ENCODE measurements at places on chromosomes 7 and 10.

DNA sequence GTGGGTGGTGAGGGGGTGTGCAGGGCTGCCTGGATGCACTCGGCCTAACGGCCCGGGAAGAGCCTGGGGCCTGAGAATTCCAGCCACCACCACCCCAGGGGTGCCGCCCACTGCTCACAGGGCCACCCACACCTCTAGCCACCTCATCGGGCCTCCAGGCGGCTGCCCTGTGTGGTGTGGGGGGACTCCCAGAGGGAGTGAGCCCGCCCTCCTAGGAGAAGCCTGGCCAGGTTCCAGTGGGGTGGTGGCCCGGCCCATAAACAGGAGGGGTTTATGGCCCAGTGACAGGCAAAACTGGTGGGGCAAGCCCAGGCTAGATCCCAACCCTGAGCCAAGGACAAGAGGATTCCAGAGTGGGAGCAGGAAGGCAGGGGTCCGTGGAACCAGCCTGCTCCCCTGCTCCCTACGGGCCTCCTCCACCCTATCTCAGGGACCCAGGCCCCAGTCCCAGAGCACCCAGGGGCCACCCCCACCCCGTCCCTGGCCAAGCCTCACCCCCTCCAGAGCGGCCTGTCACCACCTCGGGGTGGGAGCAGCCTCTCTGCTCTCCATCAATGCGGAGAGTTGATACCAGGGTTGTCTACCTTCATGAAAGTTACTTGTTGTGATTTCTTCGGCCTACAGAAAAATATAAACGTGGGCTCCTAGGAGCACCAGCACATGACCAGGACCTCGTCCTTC lies 20.2 kb upstream of the PDGFA start:
- DNase-seq = no peak

DNA sequence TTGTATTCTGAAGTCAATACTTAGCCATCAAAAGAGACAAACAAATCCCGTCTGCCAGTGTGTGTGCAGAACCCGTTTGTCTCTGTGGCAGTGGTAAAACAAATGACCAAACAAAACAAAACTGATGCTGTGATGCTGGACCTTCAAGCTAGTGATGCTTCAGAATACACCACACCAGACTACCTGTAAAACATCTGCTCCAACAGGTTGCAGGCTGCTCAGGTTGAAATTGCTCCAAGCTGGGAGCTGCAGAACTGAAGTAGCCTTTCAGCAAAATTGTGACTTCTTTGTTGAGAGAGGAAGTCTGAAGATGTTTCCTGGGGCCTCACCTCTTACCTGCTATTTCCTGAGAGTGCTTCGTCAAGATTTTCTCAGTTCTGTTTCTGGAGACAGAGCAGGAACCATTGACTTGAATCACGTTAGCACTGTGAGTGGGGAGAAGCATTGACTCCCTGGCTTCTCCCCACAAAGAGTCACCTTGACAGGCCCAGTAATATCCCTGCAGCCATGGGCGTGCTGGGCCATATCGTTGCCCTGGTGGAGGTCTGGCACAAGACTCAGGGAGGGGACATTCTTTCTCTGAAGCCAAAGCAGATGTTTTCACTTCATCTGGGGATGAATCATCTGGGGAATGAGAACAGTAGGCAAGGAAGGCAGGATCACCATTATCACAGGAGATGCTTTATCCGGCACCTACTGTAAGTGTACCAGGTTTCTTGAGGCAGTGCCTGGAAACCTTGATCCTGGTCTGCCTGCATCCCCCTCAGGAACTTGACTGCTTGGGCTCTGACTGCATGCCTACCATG lies 80.2 kb downstream of the RBM20 start:
- no peak for DNase-seq

GRCh38 chr7:28698840-28699239 lies 259.3 kb downstream of the TRIL start:
- no peak for DNase-seq

DNA sequence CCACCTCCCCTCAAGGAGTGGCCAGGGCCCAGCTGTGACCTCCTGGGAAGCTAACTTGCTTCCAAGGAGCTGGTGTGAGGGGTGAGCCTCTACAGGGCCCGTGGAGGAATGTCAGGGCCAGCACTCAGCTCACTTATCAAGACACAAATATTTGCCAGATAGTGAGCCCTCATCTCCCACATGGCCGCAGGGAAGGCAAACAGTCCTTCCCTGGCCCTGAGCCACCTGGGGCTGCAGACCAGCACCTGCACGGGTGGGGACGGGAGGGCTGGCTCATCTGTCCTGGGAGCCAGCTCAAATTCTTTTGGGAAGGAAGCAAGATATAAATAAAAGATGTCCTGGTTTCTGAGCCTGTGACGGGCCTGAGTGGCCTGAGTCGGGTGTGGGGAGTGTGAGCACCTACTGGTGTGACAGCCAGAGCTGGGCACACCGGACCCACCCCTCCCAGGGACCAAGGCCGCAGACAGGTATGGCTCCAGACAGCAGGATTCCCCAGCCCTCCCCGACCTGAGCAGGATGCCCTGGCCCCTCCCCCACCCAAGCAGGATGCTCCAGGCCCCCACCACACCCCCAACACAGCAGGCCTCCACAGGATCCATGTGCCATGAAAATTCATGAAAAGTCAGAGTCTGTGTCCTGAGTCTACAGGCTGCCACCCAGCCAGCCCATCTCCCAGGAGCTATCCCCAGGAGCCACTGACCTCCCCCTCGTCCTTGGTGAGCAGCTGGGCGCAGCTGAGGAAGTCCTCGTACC lies 148.0 kb downstream of the MAPK8 start:
- no peak for DNase-seq

GRCh38 chr7:37128327-37129034 lies 320.2 kb downstream of the ELMO1 start:
- no peak for DNase-seq

- DNase-seq = no peak
Measured at GRCh38 chr10:129759214-129760002, 204.7 kb downstream of the EBF3 start.

GRCh38 chr10:79192677-79193003 lies 123.9 kb downstream of the ZMIZ1 start:
- no peak for DNase-seq

- DNase-seq = no peak
Measured at GRCh38 chr7:146700015-146700560, 583.5 kb downstream of the CNTNAP2 start.

DNA sequence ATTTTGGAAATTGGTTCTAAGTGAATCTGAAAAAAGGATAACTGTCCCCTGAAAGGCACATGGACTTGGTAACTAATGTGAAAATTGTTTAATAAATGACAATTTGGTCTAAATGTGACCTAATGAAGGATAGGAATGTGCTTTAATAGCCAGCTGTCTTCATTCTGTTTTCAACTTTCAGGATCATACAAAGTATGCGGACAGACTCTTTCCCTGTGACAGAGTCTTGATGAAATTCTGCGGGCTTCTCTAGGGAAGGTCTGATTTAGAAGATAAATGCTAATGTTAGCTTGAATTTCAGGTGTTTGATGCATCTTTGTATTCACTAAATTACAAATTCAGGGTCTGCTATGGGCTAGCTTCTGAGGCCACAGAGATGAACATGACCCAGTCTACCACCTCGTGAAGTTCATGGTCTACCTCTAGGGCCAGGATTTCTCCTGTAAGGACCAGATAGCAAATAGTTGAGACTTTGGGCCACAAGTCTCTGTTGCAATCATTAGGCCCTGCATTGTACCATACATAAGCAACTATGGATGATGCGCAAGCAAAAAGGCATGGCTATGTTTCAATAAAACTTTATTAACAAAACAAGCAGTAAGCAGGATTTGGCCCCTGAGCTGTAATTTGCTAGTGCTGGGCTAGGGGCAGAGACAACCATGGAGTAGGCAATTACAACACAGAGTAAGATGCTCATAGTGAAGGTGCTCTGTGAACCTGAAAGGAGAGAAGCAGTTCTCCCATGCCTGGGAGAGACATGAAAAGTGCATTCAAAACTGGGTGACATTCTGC lies 368.6 kb downstream of the INHBA start:
- DNase-seq = no peak

DNA sequence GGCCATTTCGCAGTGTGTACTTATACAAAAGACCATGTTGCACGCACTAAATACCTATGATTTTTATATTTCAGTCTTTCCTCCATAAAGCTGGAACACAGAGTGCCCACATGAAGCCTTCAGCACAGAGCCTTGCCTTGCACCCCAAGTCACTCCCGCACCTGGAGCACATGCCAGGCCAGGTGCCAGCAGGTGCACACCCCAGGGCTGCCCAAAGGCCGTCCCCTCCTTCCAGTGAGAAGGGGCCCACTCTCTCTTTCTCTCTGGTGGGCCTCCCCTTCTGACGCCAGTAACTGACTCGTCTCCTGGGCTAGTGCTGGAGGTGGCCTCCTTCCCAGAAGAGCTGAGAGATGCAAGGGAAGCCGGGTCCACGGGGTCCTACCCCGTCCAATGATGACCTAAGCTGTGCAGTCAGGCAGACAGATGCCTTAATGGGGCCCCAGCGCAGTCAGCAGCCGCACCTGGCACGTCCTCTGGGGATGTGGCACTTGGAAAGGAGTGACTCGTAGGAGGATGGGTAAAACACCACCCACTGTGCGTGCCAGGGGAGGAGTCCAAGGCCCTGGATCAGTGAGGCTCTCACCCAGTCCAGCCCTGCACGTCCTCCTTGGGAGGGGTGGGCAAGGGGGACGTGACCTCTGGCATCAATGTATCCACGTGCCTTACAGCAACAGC lies 17.7 kb upstream of the SHH start:
- DNase-seq = no peak

- DNase-seq = no peak
Measured at GRCh38 chr7:12569673-12570072, 847 bp upstream of the SCIN start.

DNA sequence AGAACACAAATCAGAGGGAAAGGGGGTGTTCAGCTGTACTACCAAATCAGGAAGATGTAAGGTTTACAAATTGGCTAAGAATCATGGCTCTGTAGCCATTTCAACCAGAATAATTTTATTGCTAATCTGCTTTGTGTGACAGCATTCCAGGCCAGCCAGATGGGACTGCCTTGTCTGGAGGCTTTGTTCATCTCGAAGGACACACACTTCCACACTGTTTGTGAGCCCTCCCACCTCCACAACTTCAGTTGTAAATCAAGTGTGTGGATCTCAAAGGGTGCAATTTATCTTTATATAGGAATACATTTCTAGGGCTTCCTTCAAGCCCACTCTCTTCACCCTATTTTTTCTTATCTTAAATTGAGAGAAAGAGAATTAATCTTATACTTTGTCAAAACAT lies 6.9 kb upstream of the OIT3 start:
- no peak for DNase-seq

DNA sequence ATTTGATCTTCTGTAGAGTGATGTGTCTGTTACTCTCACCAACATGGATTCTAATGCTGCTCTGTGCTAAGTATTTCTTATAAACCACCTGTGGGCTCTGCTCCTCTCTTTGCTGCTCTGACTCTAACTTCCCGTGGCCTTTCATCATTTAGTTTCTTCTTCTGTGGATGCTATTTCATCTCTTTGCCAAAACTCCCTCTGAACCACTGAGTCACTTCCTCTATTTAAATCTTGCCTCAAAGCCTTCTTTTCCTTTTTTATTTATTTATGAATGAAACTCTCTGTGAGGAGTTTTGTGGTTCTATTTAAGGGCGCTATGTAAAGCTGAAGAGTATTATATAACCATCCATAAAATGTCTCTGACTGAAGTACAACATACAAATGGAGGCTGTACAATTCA lies 538.5 kb downstream of the SUGCT start:
- no peak for DNase-seq

DNA sequence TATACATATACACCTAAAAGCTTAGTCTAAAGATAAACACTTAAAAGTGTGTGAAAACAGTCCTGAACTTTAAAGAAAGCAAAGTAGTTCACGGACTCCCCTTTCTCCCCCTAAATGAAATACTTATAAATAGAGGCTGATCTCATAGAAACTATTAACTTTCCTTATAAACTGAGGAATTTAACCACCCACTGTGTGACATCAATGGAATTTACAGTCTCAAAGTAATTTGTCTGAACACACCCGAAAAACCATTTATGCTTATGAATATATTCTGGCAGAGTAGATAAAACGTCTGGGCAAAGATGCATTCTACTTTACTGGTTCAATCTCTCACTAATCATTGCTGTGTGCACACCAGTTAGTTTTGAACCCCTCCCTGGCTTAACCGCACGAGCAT lies 181.8 kb upstream of the DGKB start:
- no peak for DNase-seq

DNA sequence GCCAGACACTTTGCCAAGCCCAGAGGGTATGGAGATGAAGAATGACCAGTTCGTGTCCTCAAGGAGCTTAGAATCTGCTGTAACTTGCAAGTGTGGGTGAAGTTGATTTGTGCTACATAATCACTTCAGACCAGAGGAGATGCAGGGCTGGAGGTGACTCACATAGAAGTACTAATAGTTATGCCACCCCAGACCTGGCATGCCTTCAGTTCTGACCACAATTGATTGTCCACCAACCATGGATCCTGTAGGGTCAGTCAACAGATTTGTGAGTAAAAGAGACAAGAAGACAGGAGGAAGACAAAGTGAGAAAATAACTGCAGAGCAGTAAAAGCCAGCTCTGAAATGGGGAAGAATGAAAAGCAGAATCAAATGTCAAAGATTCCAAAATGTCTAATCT lies 51.2 kb upstream of the BMPER start:
- no peak for DNase-seq

DNA sequence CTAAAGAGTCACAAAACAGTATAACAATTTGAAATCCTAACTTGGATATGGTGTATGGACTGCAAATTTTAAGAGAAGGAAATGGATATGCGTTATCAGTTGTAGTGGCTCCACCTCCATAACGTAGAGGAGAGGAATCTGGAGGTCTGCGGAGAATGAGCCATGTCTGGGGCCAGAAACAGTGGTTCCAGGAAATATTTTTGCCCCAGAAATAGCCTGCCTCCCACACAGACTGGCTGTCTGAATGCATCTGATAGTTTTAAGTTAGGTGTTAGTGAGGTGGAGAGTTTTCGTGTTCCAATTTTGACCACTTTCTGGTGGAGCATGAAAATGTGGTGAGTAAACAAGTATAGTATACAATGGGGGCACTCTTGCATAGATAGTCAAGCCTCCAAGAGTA lies 1.6 kb downstream of the PHTF2 start:
- DNase-seq = no peak

DNA sequence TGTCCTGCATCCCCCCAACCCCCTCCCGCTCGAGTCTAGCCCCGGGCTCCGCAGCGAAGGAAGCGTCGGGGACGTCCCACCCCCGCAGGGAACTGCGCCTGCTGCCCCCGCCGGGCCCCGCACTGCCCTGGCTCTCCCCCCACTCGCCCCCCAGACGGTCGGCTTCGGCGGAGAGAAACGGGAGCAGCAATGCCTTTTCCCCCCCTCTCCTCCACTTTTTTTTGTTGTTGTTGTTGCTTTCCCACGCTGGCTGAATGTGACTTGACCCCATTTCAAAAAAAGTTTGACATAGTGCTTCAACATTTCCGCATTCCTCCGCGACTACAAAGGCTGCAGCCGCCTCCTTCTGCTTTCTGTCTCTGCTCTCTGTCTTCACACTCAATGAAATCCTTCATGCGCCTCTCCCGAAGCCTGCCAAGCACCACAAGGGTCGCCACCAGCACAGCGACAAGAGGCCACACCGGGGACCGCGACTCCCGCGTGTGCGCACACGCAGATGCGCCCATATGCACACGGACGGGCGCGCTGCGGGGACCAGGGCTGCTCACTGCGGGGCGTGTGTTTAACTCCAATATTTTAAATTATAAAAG lies 1.0 kb downstream of the CDK6 start:
- DNase-seq = no peak

Data from right renal cortex interstitium (tissue), 3 donors.